ENCODE measurements at places on chromosomes 4 and X.

DNA sequence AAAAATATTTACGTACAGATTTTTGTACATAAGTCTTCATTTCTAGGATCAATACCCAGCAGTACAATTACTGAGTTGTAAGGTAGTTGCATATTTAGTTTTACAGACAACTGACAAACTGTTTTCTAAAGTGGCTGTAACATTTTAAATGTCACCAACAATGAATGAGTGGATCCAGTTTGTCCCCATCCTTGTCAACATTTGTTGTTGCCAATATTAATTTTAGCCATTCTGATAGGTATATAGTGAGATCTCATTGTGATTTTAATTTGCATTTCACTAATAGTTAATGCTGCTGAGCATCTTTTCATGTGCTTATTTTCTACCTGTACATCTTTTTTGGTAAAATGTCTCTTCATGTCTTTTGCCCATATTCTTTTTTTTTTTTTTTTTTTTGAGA lies 30.9 kb upstream of the NOCT start:
- no peak for DNase-seq

DNA sequence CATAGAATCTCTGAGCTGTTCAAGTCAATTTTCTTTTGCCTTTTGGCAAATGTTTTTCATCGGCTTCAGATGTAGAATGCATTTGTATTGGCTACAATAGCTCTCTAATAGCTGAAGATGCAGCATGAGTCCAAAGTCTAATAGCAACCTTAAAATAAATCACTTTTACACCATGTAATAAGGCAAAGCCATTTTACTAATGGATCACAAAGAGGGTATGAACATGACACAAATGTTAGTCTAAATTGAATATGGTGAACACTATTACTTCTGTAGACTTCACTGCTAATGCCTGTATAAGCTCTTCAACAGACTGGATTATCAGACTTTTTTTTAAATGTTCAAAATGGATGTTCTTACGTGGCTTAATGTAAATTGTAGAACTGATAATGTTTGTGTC lies 645.3 kb downstream of the TLL1 start:
- no peak for DNase-seq

- no peak for DNase-seq
These were observed 39.0 kb downstream of the GABRA3 start for GRCh38 chrX:152412105-152412504.

DNA sequence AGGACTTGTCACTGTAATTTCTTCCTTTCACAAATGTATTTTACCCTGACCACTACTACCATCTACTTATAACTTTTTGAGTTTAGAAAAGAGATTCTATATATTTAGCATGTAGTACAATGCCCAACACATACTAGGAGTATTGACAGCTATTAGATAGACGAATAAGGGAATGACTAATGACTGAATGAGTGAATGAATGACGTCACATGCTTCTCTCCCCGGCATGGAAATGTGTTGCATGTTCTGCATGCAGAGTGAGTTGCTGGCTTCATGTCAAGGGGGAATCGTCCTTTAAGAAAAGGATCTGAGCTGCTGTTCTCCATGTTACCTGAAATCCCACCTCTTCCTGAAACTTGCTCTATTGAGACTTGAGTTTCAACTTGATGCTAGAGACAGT lies 87.4 kb upstream of the AMELX start:
- DNase-seq, result no peak

- no peak for DNase-seq
These were observed 15.4 kb upstream of the SPATA4 start for GRCh38 chr4:176210579-176211296.

DNA sequence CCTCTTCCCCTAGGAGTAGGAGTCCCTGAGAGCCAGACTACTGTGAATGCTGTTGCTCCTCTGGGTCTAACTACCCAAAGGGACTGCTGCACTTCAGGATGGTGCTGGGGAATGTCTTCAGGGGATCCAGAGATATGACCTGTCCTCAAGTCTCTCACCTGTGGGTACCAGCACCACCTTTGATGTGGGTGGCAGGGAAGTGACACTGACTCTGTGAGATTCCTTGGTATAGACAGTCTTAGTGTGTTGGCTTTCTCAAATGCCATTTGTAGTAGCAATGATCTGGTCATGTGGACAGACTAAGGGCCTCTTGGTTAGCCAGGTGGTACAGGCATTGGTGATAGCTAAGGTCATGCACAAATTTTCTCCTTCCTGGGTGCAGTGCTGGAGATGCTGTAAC lies 108.9 kb upstream of the ADAMTS3 start:
- no peak for DNase-seq

- DNase-seq, result no peak
These were observed 1499.9 kb downstream of the PCDH18 start for GRCh38 chr4:136032391-136032790.

DNA sequence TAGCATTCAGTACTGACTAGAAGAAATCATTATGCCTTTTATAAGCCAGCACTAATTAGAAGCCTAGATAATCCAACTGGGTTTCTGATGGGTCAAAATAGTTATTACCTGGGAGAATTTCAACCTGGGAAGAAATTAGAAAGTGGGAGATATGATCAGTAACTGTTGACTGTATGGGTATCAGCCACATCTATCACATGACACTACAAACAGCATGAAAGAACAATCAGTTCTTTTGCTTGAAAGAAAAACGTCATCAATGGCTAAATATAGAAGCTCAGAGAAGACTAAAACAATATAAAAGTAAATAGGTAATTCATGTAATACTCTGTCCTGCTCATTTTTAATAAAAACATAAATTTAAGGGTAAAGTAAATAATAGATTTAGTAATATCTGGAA lies 145.1 kb downstream of the CAMK2D start:
- no peak for DNase-seq

GRCh38 chr4:87631668-87632067 lies 18.4 kb upstream of the DMP1 start:
- DNase-seq, result no peak

DNA sequence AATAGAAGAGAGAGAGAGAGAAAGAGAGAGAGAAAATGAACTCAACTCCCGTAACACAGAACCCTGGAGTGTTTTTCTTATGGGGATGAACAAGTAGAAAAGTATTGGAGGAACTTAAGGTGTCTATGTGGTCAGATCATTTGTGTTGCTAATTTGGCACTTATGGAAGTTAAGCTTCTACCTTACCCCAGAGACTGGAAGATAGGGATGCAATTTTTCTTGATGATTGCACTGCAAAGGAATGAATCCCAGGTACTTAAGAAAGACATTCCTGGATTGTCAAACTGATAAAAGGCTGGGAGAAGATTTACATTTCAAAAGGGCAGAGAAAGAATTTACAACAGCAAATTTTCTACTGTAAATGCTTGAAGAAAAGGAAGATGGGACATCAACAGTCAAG lies 57.2 kb downstream of the MAP9 start:
- DNase-seq, result no peak

DNA sequence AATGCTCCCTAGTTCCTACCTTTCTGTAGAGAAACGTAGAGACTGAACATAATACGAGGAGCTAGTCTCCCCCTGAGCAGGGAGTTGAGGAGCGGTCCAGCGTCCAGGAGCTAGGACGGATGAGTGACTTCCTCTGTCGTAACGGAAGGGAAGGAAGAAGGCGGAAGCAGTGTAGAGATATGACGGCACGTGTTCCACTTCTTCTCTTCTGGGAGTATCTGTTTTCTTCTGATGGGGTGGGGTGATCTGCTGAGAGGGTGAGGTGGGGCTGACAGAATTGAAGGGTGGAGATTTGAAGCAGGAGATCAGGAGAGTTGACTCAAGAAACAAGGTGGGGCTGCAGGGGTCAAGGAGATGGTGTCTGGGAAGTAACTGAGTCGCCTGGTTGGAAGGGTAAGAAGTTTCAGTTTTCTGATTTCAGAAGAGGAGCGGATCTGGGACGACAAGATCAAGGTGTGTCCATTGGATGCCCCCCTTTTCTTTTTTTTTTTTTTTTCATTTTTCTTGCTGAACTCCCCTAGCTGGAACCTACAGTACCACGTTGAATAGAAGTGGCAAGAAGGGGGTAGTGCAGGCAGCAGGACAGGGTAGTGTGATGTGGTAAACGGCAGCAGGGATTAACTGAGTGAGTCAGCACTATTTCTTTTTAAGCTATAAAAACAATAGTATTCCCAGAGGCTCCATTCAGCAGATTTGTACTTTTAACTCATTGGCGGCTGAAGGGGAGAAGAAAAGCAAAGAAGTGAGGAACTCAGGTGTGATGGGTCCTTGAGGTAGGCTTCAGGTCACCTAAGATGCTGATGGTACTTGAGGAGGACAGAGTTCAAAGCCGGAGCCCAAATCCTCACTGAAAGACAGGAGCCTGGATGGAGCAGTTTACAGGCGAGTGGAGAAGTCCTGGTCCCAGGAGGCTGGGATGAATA lies 50.8 kb upstream of the SETD7 start:
- DNase-seq, result no peak

GRCh38 chr4:83269256-83269655 lies 15.3 kb downstream of the COQ2 start:
- DNase-seq, result no peak

GRCh38 chrX:40092808-40093435 lies 4.8 kb downstream of the BCOR start:
- no peak for DNase-seq

- DNase-seq, result no peak
These were observed 135.9 kb downstream of the SH3BGRL start for GRCh38 chrX:81337805-81338204.

GRCh38 chr4:105126311-105127169 lies 20.1 kb upstream of the TET2 start:
- no peak for DNase-seq

- no peak for DNase-seq
These were observed 9.3 kb upstream of the SMIM20 start for GRCh38 chr4:25904748-25905082.

DNA sequence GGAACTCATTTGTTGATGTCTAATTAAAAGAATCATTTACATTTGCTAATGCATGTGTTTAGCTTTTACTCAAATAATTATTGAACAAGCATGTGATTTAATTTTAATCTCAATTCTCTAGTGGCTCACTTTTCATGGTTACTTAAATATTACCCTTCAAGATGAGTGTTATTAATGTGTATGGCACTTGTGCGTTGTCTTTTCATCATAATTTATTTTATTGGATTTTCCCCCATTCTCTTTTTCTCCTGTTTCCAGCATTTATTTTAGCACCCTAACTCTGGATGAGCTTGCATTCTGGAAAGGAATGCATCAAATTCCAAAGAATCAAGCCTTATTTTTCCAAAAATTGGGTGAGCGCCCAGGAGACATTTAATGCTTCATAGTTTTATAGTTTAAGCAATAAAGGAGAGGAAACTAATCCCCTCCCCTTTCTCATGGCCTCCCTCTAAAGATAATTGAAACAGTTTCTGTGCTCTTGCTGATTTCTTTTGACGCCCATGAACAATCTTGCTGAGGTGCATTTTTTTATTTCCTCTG lies 191.1 kb upstream of the FAT4 start:
- no peak for DNase-seq

GRCh38 chr4:11495818-11496217 lies 67.1 kb upstream of the HS3ST1 start:
- no peak for DNase-seq

DNA sequence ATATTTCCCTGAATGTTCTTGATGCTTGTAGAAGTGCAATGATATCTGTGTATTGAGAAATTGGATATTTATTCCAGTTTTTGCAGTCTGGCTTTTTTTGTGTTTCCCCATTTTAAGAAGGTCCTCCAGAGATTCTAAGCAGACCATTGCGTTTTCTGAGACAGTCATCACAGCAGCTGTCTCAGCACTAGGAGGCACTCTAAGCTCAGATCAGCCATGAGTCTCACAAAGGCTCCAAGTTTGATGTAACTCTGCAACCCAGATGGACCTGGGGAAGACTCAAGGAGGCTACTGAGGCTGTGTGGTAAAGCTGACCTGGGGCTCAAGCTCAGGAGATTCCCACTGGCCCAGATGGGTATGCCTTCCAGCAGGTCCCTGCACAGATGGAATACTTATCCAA lies 89.3 kb upstream of the CYLC1 start:
- no peak for DNase-seq

DNA sequence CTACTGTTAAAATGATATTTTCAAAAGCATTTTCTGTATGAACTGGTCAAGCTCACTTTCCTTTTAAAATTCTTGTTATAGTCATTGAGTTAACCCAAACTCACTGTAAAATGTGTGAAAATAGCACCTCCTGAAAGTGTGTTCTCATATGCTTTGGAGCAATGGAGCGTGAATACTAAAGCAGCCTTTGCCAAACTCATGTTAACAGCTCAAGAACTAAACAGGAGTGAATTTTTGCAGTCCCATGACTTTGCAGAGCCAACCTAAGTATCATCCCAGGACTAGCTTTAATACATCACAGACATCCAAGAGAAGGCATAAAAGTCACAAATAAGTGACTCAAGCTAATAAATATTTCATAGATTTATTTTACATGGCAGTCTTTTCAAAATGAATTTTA lies 2.3 kb downstream of the AMMECR1 start:
- DNase-seq, result no peak

- no peak for DNase-seq
These were observed 144.8 kb downstream of the TLL1 start for GRCh38 chr4:166017804-166018203.

DNA sequence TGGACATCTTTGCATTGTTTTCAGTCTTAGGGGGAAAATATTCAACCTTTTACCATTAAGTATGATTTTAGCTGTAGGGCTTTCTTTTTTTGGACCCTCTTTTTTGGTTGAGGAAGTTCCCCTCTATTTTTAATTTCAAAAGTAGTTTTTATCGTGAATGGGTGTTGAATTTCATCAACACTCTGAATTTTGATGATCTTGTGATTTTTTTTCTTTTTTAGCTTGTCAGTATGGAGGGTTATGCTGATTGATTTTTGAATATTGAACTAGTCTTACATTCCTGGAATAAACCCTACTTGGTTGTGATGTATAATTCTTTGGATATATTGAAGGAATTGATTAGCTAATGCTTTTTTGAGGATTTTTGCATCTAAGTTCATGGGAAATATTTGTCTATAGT lies 1.7 kb downstream of the ZNF81 start:
- no peak for DNase-seq

DNA sequence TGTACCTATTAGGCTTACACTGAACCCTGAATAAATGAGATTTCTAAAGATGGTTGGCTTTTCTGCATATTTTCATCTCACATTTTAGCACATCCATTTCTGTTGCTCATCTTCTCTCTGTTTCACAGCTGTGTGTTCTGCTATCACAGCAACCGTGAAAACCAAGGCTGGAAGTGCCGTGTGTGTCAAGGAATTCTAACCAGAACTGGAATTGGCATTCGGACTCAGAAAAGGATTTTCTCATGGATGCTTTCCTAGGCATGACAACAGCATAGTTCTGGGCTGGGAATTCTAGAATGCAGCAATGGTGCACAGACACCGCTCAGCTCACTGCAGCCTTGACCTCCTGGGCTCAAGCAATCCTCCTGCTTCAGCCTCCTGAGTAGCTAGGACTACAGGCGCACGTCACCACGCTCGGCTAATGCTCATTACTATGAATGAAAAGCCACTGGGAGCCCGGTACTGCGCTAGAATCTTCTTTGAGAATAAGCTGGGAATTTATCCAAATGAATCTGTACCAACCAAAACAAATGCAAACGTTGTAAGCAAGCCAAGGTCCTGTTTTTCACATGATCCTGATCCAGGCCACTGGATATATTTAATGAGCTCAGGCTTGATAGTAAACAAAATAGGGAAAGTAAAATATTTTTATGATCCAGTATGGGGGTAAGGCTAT lies 105.2 kb downstream of the RBM47 start:
- DNase-seq, result no peak
